Transverse colon (tissue), 4 donors: ENCODE measurements at places on chromosomes 7 and 10.

DNA sequence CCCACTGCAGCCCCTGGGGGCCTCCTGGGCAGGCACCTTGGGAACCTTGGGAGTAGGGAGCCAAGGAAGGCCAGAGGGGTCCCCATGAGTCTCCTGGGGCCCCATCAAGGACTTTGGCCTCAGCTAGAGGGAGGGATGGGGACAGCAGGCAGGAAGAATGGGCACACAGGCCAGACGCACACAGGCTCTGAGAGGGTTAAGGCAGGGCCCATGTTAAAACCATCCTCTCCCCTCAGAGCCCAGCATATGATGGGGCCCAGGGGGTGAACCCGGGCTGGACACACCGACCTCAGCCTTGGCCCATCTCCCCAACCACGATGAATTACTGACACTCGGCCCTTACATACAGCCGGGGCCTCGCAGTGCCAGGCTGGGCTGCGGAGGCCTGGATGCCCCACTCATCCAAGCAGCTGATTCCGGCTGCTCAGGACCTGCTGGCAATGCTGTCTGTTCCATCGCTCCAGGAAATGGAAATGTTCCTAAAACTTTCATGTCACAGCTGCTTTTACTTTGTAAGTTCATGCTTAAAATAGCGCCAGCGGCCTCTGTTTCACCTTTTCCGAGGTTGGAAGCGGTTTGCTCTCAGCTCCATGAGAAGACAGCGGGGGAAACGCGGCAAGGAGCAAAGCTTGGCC lies 17.3 kb upstream of the INPP5A start:
- DNase-seq: peak; percentile 16

GRCh38 chr10:86536294-86536861 lies 14.8 kb upstream of the WAPL start:
- DNase-seq: peak; percentile 13

DNA sequence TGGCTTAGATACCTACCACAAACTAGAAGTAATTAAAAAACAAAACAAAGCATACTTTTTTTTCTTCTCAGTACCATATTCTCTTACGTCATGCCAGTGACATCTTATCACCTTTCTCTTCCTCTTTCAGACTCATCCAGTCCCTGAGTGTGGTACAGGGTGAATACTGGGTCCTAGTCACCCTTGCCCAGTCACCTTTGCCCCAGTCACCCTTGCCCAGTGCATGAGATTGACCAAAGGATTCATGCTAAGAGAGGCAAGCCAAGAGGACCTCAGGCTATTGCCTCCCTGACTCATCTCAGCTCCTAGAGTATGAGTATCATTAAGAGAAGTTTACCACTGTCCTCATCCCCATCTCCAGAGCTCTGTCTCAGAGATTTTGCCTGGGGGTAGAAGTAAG lies 10.0 kb upstream of the TSPAN12 start:
- DNase-seq: peak; percentile 22

DNA sequence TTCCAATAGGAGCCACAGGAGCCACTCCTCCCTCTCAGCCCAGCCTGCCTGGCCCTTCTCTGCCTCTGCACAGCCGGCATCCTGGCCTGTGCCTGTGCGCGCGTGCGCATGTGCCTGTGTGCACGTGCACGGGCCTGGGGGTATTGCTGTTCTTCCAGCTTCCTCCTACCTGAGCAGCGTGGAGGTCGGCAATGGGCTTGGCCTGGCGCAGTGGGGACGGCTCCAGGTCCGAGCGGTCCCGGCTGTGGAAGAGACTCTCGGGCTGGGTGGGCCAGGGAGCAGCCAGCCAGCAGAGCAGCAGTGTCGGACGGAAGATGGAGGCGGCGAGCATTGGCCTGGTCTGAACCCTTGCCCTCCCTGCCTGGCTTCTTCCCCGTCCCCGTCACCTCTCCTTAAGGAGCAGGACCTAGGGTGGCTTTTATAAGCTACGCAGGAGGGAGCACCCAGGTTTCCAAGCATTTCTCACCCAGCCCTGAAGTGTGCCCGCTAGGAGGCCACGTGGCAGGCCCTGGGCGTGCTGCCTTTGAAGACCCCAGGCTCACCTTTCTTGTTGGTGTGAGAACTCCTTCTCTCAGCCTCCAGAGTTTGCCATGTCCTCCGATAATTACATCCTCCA lies at the start of gene MMP21:
MMP21 (minus strand) TSS at position 331 of the 616 bp plus-strand sequence; CDS start at position 331, 0 bp downstream.
- no peak for DNase-seq

DNA sequence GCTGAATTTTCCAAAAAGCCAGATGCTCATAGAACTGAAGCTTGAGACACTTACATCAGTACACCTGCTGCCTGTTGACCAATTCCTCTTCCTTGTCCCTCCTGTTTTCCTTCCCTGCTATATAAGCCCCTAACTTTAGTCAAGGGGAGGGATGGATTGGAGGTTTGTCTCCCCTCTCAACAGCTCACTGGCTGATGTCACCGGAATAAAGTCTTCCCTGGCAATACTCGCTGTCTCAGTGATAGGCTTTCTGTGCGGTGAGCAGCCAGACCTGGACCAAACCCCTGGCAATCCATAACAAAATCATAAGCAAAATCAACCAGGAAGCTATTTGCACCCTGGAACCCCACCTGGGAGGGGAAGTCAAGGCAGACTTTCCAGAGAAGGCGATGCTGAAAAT lies 929 bp upstream of the IRF5 start:
- DNase-seq: no peak

- DNase-seq: peak; percentile 48
These were observed 405 bp upstream of the ENTPD1 start for GRCh38 chr10:95755511-95756004.

GRCh38 chr7:23335136-23335535 lies 36.0 kb downstream of the MALSU1 start:
- no peak for DNase-seq

- no peak for DNase-seq
These were observed 225.3 kb upstream of the RHOBTB1 start for GRCh38 chr10:61169294-61169693.

GRCh38 chr10:71075759-71076472 lies 136.5 kb upstream of the UNC5B start:
- DNase-seq: peak; percentile 2

DNA sequence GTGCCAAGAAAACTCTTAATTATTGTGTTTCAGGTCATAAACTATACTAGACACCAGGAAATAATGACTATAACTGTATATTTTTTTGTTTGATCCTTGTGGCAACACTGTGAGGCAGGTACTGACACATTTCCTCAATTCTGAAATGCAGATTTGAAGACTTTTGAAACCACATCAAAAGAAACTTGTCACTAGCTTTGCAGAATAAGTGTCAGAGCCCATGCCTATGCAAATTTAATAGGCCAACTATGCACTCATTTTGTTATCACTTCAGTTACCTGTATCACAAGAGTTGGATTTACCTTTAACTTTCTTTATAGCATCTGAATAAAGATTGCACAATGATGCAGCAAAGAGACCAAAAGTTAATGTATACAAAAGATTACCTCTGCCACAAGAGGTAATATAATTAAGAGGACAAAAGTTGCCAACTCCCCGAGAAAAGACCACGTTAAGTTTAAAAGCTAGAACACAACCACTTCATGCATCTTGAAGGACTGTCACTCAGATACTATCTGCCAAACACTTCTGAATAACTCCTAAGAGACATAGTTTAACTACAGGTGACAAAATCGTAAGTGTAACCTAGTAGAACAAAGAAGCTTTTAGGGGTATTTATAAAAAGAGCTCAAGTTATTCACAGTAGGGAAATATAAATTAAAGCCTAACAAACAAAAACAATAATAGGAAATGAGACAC lies 80.5 kb downstream of the ELAPOR2 start:
- DNase-seq: no peak

DNA sequence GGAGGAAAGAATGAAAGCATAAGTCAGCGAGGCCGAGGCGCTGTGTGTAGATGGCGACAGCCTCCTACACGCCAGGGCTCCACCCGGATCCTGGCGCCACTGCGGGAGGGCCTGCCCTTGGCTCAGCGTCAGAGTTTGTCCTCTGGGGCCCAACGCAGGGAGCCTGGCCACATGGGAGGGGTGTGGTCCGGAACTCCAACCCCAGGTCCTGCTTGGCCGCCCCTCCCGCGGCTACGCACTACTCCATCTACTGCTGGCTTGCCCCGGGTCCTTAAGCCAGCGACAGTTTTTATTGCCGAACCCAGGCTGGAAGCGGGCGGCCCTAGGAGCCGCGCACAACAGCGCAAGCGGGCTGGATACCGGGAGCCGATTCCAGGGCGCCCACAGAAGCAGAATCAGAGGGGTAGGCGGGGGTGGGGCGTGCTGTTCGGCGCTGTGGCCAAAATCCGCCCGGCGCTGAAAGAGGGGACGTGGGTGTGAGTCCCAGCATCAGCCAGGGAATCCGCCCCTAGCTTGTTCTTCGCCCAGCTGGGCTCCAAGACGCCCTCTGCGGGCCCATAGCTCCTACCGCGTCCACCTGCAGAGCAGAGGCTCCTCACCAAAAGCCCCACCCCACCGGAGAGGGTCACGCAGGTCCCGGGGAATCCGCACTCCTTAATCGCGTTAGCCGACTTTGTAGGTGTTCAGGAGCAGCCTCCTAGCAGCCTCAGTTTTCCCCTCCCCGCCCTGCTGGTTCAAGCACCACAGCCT lies 4.5 kb downstream of the KAZALD1 start:
- DNase-seq: peak; percentile 92

DNA sequence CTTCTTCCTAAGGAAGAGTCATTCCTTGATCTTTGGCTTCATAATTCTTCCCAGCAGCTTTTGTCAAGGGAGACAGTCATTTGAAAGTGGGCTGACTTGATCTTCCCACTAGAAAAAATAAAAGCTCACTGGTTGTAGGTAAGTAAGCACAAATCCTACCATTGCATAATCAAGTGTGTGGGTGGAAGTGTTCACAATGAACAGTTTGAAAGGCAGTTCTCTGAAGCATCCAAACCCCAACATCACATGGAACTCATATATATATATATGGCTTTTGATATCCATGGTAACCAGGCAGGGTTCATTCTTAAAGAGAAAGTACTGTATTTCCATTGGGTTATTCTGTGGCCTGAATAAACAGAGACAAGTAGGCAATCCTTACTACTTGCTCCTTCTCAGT lies 51.6 kb downstream of the ARMH3 start:
- DNase-seq: no peak

GRCh38 chr7:11188529-11189310 lies 215.0 kb downstream of the PHF14 start:
- no peak for DNase-seq

GRCh38 chr7:84412161-84412969 lies 217.8 kb upstream of the SEMA3A start:
- no peak for DNase-seq

DNA sequence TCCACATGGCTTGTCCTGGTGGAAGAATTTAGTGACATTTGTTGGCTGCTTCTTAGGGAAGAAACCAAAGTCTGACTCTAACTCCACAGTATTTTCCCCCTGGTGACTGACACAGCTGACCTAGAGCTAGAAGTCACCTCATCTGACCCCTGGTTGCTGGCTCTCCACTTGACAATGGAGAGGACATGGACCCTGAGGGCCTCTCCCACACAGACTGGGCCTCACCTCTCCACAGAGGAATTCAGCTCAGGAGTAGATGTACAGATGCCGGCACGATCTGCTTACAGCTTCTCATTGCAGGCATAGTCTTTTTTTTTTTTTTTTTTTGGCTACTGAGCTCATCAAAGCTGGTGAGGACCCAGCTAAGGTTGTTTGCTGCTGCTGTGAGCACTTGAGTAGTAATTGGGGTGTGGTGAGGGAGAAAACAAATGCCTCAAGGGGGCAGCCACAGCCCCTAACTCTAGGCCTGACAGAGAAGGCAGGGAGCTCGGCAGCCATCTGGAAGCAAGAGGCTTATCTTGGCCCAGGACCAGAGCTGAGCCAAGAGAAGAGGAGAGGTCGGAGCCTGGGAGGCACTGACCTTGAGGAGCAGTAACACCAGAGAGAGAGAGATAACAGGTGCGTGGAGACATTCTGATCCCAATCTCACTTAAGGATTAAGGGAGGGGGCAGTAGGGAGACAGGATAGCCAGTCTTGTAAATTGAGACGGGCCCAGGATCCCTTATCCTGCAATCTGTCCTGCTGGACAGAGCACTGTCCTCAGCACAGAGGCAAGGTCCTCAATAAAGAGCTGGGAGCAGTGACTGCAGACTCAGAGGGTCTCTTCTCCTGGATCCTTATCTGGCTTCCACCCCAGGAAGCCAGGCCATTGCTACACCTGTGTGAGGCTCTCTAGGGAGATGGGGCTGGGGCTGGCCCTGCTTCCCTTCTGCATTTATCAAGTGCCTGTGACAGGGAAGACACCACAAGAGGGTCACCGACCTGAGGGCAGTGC lies 9.4 kb downstream of the PRSS58 start:
- DNase-seq: no peak

GRCh38 chr7:149022756-149023360 lies 5.4 kb downstream of the PDIA4 start:
- DNase-seq: no peak

- DNase-seq: no peak
These were observed 43.3 kb downstream of the GPR37 start for GRCh38 chr7:124722292-124722691.

GRCh38 chr10:113718969-113719822 lies 32.3 kb upstream of the PLEKHS1 start:
- peak; percentile 89 for DNase-seq

DNA sequence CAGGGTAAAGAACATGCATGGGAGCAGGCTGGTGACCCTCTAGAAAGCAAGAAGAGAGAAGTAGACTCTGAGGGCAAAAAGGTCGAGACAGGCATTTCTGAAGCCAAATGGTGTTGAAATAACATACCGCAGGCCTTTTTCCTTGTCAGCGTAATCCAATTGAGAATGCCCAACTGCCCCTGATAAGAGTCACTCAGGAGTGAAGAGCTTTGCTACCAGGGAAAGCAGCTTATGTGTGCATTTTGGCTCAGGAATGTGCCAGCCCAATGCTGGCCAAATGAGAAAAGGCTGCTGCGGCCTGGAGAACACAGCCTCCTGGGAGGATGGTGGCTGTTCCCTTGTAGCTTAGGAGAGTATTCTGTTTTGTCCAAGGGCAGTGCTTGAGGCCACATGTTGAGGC lies 61.4 kb upstream of the NFKB2 start:
- DNase-seq: no peak

DNA sequence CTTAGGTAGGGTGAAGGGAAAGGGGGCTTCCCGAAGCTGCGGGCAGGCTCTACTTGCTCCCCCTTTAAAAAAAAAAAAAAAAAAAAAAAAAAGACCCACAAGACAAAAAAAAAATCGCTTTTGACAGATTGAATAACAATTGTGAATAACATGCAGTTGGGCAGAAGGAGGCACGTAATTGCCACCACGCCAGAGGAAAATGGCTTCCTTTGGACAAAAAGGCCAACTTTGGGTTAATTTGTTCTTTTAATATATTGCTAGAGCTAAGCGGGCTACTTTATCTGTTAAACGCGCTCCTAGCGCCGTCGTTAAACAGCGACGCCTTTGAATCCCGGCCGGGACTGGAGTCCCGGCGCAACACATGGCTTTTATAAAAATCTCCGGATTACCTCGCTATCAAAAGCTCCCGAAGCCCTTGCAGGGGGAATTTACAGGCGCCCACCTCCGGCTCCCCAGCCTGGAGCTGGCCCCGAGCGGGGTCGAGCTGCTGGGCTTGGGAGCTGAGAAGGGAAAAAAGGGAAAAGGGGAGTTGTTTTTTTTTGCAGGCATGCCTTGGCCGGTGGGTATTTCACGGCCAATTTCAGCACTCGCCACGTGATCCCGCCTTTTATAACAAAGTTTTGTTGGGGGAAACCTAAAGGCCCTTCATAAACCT lies 1.2 kb downstream of the HOXA11 start:
- DNase-seq: peak; percentile 24
